Upper lobe of left lung (tissue), 6 donors: ENCODE measurements at places on chromosomes 1 and 21. TPM values are rescaled to one million over a fixed set of nuclear protein-coding genes. Genes with fewer than 3 reads are reported as not detected.

- no peak for DNase-seq
Observed at GRCh38 chr21:35071347-35071746, 22.2 kb upstream of the RUNX1 start.

GRCh38 chr1:152801333-152801732 lies 4.8 kb downstream of the LCE1D start:
- no peak for DNase-seq

DNA sequence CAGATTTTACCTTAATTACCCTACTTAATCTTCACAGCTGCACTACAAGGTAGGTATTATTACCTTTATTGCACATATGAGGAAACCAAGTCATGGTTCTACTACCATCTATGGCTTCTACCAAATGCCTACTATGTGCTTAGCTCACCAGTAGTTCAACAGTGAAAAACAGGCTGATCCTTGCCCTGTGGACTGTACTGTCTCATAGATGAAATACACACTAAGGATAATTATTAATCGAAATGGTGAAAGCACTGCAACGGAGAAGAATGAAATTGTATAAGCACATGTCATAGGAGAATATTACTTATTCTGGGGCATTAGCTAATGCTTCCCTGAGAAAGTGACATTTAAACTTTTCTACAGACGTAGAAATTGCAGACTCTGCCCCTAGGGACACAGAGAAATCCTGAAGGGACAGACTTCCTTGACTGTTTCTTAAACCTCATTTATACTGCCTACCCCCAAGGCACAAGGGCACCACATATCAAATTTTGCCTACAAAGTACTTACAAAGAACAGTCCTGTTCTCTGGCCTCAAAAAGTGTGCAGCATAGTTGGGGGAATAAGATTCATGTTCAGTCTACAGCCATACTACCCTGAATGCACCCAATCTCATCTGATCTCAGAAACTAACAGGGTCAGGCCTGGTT lies 148.4 kb upstream of the ZC3H11B start:
- no peak for DNase-seq

DNA sequence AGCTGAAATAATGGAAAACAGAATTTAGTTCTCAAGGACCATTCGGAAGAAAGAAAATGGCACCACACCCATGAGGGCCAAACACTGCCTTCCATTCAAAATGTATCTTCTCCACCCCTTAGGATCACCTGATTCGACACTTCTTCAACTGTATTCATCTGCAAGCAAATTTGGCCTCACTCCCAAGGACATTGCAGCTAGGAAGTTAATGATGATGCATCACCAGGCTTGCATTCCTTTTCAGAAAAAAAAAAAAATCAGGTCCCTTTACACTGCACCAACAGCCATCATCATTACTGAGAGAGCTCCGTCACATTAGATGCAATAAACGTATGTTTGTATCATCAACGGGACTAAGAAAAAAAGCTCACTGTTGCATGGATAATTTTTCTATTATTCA lies 368.3 kb downstream of the PCP4 start:
- no peak for DNase-seq

DNA sequence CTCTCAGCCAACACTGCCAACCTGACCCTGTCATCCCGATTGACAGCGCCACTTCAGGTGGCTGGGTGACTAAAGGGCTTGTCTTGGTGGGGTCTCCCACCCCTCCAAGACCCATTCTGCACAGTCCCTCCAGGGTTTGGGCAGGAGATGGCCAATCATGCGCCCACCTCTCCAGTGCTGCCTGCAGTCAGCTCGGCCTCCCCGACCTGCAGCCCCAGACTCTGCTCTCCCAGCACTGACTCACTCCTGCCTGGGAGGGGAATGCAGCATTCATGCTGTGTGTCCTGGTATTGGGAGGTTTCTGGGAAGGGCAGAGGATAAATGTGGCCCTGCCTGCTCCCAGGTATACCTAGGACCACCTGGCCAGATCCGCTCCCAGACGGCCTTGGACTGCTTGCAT lies 9.7 kb downstream of the TMEM81 start:
- no peak for DNase-seq

VASH2 gene
- total RNA-seq, result 1.4 TPM

DNA sequence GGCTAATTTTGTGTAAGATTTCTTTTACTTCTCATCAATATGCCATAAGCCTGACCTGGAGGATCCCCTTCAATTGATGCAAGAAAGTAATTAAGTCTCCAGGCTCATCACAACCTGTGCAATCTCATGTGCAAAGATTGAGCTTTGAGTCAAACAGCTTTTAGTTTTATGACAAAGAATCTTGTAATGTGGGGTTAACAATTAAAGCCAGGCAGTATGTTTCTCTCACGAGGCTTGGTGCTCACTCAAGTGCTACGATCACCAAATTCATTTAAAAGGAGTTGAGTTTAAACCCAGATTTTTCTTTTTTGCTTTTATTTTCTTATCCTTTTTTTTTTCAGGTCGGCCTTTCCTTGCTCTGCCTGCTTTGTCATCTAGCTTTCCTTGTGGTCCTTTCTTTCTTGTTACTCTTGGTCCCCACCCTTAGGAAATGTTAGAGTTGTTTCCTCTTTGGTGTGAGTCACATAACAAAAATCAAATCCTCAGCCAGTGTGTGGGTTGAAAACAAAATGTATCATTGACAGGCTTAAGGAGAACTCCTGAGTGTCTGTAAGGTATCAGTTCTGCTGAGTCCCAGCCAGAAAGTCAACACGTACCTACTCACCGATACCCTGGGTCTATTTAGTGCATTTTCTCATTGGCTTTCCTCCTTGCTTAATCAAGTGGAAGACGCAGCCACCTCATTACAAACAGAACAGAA lies 1037.2 kb downstream of the ADGRL2 start:
- DNase-seq, result no peak

GRCh38 chr21:44828362-44829056 lies 10.6 kb upstream of the SUMO3 start:
- no peak for DNase-seq

DNA sequence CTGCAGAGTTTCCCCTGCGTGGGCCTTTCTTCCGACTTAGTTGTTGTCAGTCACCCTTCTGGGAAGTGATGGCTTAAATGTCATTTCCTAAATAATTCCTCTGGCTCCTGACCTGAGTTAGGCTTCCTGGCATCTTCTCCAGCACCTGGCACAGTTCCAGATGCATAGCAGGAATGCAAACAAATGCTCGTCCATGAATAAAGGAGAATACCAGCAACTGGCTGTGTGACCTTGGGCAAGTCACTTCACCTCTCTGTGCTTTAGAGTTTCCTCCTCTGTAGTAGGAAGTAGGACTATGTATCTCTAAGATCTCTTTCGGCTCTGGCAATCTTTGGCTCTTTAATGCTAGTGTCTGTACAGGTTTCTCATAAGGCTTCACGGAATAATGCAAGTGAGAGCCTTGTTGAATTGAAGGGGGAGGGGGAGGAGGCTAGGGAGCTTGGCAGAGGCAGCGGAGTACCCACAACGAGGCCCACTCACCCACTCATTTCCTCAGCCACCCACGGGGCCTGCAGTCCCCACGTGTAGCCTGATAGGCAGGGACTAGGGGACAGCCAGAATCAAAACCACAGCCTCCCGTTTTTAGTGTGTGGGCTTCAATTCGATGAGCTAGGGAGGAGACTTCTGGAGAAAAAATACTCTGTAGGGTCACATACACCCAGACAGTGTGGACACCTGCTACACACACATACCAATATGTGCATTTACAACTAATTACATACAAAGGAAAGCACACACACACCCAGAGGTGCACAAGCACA lies 48.1 kb downstream of the TENT5C start:
- DNase-seq, result no peak

GRCh38 chr1:84869720-84870119 lies 23.3 kb downstream of the LPAR3 start:
- DNase-seq, result no peak

- DNase-seq, result no peak
Observed at GRCh38 chr1:6827630-6828165, 42.4 kb downstream of the CAMTA1 start.

ADAM30 gene
- total RNA-seq, result not detected

GRCh38 chr1:95309031-95309471 lies 75.0 kb downstream of the RWDD3 start:
- DNase-seq, result no peak

DNA sequence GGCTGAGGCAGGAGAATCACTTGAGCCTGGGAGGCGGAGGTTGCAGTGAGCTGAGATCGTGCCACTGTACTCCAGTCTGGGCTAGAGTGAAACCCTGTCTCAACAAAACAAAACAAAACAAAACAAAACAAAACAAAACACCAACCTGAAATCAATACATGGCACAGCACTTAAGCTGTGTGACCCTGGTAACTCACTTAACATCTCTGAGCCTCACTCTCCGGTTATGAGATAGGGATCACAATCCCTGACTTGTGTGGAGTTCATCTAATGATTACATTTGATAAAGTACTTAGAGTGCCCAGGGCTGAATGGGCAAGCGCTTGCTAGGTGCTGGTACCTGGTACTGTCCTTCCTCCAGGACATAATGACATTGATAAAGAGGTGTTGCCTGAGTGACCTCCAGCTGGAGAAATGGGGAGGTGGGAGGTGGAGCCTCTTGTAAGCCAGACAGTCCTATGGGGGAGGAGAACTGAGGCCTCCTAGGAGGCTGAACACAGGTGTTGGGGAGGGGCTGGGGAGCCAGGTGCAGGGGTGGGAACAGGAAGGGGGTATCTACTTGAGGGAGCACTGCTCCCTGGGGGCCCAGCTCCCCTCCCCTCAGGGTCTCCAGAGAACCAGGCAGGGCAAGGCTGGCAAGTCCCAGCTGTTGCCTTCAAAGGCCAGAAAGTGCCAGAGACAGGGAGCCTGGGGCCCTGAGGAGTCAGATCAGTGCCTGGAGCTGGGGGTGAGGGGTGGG lies 17.9 kb downstream of the FOXO6 start:
- no peak for DNase-seq

DNA sequence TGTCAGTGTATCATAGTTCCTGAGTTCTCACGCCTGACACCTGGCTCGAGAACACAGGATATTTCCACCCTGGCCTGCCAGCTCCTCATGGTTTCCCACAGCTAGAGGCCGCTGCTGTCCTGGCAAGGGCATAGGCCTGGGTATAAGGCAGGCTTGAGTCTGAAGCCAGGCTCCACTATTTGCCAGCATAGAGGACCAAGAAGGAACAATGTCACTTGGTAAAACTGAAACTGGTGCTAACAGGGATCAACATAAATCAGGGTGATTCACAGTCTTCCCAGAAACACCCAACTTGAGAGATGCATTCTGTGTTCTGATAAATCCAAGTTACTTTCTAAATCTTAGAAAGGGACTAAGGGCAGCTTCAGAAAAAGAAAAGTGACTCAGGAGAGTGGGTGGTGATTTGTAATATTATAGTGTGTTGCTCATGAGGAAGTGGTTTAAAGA lies 6.9 kb upstream of the S100A2 start:
- peak; percentile 93 for DNase-seq

DNA sequence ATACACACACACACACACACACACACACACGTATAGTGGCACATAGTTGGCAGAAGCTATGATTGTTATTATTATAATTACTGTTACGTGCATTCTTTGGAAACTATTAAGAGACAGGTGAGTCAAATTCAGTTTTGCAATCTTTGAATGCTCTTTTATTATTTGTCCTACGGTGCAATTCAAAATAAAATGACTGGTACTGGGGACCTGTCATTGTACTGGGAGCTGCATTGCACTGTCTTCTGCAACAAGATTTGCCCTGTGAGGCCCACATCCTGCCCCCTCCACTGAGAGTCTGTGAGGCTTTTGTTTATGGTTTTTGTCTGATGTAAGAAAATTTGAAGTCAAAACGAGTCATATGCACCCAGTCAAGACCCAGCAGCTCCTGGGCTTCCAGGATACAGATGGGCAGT lies 1.9 kb downstream of the LY9 start:
- no peak for DNase-seq

A3GALT2 gene
- not detected for total RNA-seq

DNA sequence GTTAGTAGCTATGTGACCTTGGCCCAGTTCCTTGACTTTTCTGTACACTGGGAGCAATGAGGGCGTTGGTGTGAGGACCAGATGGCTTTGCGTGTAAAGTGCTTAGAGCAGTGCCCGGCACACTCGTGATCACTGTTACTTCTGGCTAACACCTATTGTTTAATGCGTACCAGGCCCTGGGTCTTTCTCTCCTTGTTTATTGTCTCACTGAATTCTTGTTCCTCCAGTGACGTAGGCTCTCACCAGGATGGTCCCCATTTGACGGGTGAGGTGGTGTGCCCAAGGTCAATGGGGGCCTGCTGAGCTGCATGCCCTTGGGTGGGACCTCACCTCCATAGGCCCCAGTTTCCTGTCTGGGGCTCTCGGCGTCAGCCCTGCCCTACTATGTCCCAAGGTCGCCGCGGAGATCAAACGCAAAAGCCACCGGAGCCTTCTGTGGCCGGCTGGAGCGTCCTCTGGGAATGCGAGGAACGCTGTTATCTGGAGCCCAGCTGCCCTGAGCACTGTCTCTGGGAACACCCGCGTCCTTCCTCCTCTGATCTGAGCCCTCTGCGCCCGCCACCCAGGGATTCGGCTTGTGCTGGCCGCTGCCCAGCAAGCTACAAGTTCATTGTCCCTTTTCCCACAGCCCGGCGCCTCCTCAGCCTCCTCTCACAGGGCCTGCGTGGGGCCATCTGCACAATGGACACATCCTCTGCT lies 28.9 kb downstream of the ALPL start:
- DNase-seq, result no peak

DNA sequence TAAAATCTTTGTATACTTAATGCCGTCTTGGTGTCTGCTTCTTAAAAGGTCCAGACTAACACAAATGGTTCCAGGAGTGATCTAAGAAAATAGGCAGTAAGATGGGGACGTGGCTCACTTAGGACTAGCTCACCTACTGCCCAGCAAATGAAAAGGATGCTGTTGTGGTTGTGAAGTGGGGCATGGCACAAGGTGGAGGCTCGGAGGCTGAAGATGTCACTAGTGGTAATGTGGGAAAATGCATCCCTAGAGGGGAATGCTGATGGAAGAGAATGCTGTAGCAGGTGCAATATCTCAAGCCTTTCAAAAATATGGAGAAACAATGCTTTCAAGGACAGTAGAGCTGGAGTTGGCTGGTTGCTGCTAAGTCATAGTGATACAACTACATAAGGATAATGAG lies 11.3 kb upstream of the UCK2 start:
- DNase-seq, result no peak

GALNT2 gene
- total RNA-seq, result 56.7 TPM

DCST1 gene
- 0.89 TPM for total RNA-seq

- DNase-seq, result no peak
Observed at GRCh38 chr1:156048663-156049258, 4.8 kb downstream of the UBQLN4 start.

- no peak for DNase-seq
Observed at GRCh38 chr1:72483846-72484357, 201.6 kb upstream of the NEGR1 start.

CYP4Z1 gene
- 6.3 TPM for total RNA-seq

DNA sequence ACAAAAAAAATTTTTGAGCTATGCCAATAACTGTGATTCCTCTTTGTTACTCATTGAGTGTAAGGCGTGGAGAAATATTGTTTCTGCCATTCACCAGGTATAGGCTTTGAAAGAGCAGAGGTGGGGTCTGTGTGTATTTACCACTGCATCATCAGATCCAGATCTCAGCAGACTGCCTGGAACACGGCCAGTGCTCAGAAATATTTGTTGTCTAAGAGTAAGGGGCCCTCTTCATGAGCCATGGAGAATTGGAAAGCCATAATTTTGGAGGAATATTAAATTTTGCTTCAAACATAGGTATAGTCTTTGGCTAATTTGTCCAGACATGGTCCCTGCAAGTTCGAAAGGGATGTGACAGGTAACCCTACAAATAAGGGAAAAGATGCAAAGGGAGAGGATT lies 231.3 kb upstream of the IRF2BP2 start:
- no peak for DNase-seq

AADACL3 gene
- total RNA-seq, result not detected
